ENCODE measurements at places on chromosomes 1 and 21.
A peak's percentile ranks its signal among the peaks of the same experiment; 100 is the strongest.

- no peak for DNase-seq
Measured at GRCh38 chr1:179588425-179589024, 3.1 kb upstream of the TDRD5 start.

- DNase-seq, result no peak
Measured at GRCh38 chr1:89298461-89298860, 25.8 kb upstream of the GBP5 start.

DNA sequence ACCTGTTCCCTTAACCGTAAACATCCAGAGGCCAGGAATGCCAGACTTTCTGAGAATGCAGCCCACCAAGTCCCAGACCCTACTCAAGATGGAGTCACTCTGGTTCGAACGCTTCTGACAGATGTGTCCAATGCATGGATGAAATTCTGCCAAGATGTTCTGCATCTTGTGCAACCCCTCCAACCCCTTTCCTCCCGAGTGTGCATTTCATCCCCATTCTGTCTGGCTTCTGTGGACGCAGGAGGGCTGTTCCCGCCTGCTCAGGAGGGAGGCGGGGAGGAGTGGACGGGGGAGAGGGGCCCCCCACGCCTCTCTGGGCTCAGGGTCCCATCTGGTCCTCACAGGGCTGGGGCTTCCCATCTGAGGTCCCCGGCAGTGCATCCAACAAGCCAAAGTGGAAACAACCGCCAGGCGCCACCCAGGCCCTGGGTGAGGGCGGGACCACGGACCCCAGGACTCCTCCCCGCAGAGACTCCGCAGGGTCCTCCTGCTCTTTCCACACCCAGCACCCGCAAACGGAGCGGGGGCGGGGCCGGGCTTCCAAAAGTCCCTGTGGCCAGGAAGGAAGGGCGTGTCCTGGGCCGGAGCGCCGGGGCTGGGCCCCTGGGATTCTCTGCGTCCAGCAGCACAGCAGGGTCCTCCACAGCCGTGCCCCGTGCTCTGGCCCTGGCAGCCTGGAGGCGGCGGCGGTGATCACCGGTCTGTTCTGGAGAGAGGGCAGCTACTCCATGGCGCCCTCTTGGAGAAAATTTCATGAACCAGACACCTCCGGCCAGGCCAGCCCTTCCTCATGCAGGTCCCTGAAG, 27.8 kb upstream of the SUMO3 start:
- DNase-seq, result peak; percentile 75

DNA sequence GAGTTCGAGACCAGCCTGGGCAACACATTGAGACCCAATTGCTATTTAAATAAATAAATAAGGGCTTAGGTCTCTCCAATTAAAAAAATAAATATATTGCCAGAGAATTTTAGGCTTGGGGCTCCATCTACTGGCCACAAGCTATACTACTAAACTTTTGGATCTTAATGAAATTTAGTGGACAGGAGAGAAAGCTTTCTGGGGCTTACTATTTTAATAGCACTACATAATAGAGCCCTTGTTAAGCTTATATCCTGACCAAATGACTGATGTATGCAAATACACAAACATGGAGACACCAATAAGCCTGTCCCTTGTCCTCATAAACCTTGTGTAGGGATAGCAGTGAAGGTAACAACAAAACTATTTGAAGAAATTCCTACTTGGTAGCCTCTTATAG, 18.4 kb downstream of the CCT3 start:
- DNase-seq, result peak; percentile 57

DNA sequence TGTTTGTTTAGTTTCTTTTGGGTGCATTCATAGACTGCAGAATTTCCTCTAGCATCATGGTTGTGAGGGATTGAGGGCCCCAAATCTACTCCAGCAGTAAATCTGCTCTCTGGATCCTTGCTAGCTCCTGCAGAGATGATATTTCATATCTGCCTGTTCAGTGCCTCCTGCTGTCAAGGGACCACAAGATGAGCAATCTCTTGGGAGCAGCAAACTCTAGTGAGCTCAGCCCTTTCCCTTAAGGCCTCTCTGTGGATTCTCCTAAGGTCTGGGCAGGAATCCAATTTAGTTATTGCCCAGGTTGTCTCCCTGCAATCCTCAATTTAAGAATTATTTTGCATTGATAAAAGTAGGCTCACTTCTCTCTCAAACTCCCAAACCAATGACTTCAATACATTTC, 76.9 kb downstream of the RGS18 start:
- no peak for DNase-seq

DNA sequence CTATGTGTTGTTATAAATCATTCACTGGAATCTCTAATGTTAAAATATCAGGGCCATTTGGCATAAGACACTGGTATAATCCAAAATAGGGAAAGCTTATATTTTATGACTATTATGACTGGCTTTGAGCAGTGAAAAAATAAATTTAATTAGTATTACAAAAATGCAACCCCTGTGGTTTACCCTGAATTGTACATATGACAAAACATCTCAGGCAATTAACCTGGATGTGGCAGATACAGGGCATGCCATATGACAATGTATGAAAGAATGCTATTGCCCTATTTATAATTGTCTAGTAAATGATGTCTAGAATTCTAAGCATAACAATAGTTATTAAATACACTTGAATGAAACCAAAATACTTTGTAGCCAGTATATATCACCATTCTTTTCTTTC, 532.5 kb upstream of the ADGRL4 start:
- DNase-seq, result no peak

- DNase-seq, result no peak
Measured at GRCh38 chr1:35633547-35633946, 7.8 kb downstream of the PSMB2 start.

DNA sequence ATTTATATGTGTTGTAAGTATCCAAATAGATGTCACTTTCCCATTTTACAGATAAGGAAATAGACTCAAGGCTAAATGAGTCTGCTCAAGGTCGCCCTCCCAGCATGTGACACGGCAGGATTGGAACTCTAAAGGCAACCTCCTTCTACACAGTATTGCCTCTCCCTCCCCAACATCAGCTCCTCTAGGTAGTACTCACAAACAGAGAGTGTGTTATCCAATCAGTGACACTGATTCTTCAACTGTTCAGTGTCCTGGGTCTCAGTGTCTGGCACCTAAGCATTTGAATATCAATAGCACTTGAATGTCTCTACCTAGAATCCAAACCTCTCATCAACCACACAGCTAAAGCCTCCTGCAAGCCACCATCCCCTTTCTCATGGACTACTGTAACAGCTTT, 87.1 kb downstream of the DAB1 start:
- DNase-seq, result no peak

GRCh38 chr1:200776949-200777348, 38.3 kb downstream of the CAMSAP2 start:
- no peak for DNase-seq

DNA sequence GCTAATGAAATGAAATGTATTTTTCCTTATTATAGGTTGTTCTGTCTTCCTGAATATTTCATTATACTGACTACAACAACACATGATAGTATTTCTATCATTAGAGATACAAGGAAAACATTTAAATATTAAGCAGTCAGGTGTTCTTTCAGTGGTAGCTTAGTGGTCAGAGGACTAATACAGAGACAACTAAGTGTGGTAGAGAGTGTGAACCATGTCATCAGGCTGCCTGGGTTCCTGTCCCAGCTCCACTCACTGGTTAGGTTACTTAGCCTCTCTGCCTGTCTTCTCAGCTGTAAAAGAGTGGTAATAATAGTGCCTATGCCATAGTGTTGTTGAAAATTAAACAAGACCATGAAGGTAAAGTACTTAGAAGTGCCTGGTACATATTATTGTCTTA, 3.9 kb downstream of the UAP1 start:
- DNase-seq, result no peak

GRCh38 chr1:89844860-89845259, 24.0 kb downstream of the LRRC8D start:
- no peak for DNase-seq

DNA sequence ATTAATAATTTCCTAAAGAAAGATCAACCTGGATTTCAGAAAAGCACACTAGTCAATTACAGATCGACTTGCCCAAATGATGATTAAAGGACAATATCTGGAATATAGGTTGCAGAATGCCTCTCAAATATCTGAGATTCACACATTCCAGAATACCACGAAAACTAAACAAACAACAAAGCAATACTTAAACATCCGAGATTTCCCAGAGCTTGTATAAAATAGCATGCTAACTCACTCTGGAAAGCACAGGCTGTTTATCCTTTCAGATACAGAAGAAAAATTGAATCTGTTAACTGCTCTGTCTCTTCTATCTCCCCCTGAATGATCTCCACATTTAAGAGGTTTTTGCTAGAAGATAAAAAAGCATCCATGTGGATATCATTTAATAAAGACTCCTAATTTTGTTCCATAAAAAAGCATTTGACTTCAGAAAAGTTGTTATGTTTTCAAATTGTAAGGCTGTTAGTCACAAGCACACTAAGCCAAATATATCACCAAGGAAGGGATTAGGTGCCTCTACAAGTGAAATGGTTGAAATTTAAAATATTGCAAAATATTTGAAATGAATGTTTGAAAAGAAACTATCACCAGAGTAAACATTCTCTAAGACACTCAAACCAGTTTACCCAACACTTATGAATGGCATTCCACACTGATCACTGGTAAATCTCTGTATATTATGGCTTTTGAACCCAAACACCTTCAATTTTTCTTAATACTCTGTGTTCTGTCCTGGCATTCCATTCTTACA, 865.1 kb upstream of the ADAMTS5 start:
- DNase-seq, result no peak

DNA sequence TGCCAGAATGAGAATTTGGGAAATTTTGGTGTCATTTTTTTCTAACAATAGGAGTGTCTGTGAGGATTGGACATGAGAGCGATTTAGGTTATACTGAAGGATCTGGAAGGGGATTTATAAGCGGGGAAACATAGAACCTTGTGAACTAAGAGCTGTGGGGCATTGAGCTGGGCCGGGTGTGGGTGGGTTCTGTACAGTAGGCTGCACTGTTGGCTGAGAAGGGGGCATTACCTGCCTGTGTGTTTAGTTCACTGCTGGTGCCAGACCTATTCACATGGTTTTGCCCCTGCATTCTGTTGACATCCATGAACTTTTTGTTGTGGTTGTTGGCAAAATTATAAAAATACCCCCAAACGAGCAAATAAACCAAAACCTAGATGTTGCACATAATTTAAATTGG, 8.8 kb downstream of the PBX1 start:
- DNase-seq, result no peak

GRCh38 chr1:10635992-10636391, 160.5 kb downstream of the CASZ1 start:
- peak; percentile 96 for DNase-seq

- no peak for DNase-seq
Measured at GRCh38 chr21:38376235-38376634, 119.4 kb downstream of the KCNJ15 start.

DNA sequence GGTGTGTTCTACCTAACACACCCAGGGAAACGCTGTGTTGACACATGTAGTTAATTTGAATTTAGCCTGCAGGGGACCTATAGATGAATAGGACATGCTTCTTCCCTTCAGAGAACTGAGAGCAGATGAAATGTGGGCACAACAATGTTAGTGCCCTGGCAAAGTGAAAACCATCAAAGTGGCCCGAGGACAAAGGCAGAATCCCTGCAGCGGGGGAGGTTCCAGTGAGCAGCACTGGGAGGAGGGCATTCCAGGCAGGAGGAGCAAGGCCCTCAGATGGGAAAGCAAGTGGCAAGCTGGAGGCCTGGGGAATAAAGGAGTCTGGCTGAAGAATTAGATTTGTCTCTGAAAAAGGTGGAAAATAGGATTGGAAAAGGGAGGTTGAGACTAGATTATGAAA, 37.2 kb downstream of the C1orf94 start:
- DNase-seq, result no peak

DNA sequence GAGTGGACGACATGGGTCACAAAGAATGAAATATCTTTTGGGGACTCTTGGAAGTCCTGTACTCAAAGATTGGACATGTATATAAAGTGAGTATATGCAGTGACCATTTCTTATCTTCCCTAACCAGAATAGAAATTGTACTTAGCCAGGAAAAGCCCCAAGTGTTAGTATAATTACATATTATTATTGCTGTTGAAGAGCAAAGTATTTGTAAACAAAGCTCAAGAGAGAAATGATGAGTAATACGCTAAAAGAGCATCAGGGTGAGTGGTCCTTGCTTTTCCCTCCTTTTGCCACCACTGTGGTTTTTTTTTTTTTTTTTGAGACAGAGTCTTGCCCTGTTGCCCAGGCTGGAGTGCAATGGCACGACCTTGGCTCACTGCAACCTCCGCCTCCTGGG, 6.4 kb upstream of the CGN start:
- no peak for DNase-seq

DNA sequence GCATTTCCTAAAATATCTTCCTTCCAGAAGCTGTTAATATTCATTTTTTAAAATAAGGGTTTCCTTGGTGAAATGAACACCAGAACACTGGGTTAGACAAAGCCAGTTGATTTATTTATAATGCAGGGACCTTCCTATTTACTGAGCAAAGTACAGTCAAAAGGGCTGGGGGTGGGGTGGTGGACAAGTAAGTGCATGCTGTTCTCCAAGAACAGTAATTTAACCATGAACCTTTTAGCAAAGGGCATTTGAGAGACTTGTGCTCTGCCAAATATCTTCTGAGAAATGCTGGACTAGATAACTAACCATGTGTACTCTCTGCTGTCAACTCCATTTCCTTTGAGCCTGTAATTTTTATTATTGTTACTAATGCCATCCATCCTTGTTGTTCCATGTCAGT, 100.2 kb downstream of the OMA1 start:
- DNase-seq, result no peak

DNA sequence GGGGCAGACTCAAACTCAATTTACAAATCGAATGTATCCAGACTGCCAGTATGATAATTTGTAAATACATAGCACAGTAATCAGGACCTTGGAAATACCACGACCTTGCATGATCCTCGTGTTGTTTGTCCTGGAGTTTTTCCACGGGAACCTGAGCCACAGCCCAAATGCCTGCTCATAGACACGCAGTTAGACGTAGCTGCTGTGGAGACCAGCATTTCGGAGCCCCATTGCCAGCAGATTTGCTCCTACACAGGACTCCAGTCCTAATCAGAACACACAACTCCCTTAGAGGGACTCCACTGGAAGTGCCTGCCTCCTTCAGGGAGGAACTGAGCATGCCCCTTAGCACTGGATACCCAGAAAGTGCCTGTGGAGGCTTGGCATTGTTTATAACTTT, 163.2 kb downstream of the GALNT2 start:
- no peak for DNase-seq

GRCh38 chr1:33624991-33625870, 152.8 kb downstream of the ZSCAN20 start:
- DNase-seq, result no peak

GRCh38 chr1:29258189-29258975, 22.1 kb downstream of the PTPRU start:
- DNase-seq, result no peak

GRCh38 chr1:108007531-108007930, 42.6 kb upstream of the VAV3 start:
- no peak for DNase-seq
